ENCODE measurements at places on chromosomes 1 and 21.

- DNase-seq = no peak
Observed at GRCh38 chr1:67126974-67127373, 7.8 kb downstream of the C1orf141 start.

- DNase-seq = no peak
Observed at GRCh38 chr1:85582687-85583591, 2.4 kb downstream of the CCN1 start.

GRCh38 chr1:82625537-82625936, 824.8 kb downstream of the ADGRL2 start:
- no peak for DNase-seq

- no peak for DNase-seq
Observed at GRCh38 chr21:32360401-32360975, 32.3 kb downstream of the URB1 start.

- DNase-seq = no peak
Observed at GRCh38 chr1:200240656-200241055, 169.2 kb downstream of the ZNF281 start.

GRCh38 chr1:235831148-235831547, 35.6 kb downstream of the LYST start:
- no peak for DNase-seq

DNA sequence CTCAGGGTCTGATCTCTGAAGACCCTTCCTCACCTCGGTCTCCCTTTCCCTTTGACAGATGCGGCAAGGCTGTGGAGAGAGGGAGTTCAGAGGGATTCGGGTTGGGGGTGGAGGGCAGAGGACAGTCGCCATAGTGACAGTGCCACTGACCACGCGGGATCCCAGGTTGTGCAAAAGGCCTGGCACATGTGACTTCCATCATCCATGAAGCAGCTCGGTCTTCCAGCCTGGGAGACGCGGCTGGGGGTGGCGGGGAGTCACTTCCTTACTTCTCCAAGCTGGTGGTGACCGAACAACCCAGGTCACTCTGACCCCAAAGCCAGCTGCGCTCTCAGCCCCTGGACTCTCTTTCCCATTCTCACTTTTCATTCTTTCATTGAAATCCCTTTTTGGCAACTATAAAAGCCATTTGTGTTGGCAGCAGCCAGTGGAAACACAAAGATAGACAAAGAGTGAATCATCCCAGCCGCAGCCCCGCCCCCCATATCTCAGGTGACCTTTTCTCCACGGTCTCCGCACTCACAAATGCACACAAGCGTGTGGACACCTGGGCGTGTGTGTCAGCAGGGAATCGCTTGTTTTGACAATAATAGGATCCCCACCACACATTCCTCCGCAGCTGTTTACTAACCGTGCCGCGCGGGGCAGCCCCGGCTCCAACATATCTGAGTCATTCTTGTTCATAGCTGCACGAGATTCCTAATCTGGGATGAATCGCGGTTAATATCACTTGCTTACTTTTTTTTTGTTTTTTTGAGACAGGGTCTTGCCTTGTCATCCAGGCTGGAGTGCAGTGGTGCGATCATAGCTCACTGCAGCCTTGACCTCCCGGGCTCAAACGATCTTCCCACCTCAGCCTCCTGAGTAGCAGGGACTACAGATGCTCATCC, 68.3 kb downstream of the DHRS3 start:
- DNase-seq = peak; percentile 43

DNA sequence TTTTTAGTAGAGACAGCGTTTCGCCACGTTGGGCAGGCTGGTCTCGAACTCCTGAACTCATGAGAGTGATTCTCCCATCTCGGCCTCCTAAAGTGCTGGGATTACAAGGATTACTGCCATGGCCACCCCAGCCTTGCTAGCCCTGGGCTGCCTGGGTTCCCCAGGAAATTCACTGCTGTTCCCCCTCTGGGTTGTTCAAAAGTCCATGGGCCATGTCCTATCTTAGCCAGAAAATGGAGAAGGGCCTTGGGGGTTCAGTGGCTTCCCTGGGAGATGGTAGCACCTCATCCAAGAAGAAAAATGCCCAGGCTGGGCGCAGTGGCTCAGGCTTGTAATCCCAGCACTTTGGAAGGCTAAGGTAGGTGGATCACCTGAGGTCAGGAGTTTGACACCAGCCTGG, 20.9 kb downstream of the SLC26A9 start:
- no peak for DNase-seq

- no peak for DNase-seq
Observed at GRCh38 chr1:240122639-240123613, 31.2 kb downstream of the FMN2 start.

DNA sequence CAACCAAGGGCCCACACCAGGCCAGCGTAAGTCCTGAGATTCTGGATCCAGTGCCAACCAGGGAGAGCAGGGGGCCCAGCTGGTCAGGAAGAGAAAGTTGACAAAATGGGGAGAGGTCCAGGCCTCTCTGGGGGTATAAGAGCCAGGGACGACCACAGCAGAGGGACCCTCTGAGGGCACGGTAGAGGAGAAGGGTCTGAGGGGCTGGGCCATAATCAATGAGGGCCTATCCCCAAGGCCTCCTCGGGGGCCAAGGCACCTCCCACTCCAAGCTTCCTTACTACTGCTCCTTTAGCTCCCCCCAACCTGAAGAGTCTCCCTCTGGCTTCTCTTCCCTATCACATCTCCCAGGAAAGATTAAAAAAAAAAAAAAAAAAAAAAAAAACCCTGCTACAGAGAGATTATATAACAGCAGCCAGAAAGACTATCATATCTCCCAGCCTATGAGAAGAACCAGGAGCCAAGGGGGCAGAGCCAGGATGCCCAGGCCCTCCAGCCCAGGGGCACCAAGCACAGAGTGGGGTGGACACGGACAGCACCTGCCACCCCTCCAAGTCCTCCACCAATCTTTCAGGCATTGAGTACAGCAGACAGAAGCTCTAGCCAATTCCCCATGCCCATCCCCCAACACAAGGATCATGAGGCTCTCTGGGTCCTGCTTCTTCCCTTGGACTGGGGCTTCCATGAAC, 2.7 kb downstream of the MEF2D start:
- DNase-seq = no peak

DNA sequence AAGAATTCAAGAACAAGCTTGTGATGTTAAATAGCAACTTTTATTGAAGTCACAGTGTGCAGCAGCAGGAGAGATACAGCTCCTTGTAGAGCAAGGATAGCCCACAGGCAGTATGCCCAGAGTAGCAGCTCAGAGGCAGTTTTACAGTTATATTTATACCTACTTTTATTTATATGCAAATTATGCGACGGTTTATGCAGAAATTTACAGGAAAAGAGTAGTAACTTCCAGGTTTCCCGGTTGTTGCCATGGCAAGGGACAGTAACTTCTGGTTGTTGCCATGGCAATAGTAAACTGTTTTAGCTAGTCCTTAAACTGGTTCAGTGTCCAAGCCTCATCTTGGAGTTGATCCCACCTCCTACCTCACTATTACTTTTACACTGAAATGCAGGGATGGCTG, 344.6 kb upstream of the LYPLAL1 start:
- no peak for DNase-seq

GRCh38 chr1:154777154-154777553, 92.9 kb downstream of the KCNN3 start:
- no peak for DNase-seq

- no peak for DNase-seq
Observed at GRCh38 chr1:94284476-94284875, 47.1 kb upstream of the ARHGAP29 start.

- DNase-seq = no peak
Observed at GRCh38 chr21:35281956-35282355, 232.9 kb upstream of the RUNX1 start.

- DNase-seq = no peak
Observed at GRCh38 chr1:6357243-6357936, 36.2 kb downstream of the ACOT7 start.

DNA sequence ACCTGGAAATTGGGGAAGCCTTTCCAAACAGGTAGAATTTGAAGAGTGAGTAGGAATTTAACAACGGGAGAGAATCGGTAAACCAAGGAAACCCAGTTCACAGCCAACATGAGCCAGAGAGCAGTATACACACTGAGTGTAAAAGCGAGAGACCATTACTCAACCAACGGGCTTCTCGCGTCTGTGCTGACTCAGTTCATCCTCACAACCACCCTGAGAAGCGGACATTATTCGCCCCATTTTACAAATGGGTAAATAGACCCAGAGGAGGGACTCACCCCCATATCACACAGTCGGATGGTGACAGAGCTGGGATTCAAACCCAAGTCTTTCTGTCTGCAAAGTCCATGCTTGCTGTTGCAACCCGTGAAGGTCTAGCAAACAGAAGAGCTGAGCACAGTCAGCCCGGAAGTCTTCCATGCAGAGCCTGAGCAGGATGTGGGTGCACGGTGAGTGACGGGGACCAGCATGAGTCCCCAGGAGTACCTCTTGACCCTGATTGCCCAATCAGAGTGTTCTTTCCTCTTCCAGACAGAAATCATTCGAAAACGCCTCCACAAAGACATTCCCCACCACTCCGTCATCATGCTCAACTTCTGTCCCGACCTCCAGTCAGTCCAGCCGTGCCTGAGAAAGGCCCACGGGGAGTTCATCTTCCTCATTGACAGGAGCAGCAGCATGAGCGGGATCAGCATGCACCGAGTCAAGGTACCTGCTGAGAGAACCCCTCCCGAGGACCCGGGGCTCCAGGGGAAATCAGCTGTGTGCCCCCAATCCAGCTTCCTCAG, 32.3 kb downstream of the VWA5B1 start:
- no peak for DNase-seq

DNA sequence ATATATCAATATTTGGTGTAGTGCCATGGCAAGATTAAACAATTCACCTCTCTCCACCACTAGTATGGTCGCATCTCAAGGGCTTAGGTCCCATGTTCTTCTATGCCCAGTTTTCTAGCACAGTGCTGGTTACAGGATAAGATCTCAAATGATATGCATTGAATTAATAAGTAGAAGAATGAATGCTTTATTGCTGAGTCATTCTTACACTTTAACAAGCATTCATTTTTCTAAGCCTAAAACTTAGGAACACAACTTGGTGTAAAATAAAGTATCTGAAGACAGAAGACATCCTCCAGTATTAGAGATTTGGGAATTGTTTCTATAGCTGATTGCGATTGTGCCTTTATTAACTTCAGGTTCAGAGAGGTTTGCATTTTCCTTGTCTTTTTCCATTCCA, 85.8 kb downstream of the TBX15 start:
- DNase-seq = no peak

- DNase-seq = no peak
Observed at GRCh38 chr1:23492132-23492720, 8.2 kb upstream of the ASAP3 start.

DNA sequence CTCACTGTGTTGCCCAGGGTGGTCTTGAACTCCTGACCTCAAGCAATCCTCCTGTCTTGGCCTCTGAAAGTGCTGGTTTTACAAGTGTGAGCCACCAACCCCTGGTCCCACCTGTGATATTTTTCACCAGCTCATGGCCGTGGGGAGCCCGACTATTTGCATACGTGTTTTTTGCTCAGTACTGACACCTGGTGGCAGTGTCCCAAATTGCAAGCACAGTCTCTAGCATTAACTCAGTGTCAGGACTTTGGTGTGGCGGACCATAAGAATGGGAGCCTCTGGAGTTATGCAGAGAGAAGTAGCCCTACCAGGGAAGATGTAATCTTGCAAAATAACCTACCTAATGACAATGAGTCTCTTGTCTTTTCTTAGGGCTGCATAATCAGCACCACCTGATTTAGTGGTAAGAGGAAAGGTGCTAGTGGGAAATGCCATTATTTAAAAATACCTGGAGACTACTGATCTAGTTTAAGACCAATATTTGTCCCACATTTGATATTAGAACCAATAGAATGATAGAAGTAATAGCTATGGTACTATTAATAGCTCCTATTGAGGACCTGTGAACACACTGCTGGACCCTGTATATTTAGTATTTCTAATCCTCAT, 305.4 kb downstream of the DISC1 start:
- DNase-seq = no peak

DNA sequence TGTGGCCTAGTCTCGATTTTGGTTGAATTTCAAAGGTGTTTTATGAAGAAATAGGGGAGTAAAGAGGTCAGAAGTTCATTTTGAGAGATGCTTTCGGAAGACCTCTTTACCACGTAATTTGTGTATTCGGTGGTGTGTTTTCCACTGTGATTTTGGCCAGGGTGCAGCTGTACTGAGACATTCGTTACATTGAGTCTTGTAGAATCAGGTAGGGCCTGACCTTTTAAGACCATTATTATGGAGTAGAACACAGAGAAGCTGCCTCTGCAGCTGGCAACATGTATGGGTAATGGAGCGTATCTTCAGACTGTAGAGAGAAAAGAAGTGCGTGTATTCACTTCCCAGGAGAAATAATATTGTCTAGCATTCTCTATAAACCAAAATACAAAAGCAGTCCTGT, 326.5 kb downstream of the PDE4B start:
- no peak for DNase-seq

GRCh38 chr21:35923971-35924370, 136.4 kb downstream of the SETD4 start:
- DNase-seq = no peak

DNA sequence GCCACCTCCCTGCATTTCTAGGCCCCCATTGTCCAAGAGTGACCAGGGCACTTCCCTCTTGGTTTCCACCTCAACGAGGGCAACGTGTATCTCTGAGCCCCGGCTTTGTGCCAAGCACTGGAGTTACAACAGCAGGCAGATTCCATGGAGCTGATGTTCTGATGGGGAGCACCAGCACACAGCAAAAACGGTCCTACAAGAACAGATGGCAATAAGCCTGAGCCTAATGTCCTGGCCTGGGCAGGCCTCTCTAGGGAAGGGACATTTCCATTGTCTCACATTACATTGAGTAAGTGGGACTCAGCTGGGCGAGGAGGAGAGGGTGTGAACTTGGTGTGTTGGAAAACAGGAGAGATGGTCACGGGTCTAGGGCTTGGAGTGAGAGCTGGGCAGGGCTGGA, 27.2 kb upstream of the NPPB start:
- DNase-seq = no peak

DNA sequence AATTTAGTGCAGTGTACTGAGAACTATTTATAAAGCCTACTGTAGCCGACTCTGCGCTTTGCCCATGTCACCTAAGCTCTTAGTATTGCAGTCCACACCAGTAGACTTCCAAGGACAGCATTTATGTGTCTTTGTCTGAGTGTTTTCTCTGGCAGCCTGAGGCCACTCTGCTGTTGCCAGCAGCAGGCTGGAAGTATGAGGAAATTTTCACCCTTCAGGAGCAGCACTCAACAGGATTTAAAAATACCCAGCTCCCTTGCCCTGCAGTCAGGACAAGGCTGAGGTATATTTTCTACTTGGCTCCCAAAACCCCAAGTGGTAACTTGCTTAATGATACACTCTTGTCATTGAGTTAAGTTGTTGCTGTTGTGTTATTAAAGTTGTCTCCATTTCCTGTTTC, 230.1 kb downstream of the SRGAP2C start:
- no peak for DNase-seq

DNA sequence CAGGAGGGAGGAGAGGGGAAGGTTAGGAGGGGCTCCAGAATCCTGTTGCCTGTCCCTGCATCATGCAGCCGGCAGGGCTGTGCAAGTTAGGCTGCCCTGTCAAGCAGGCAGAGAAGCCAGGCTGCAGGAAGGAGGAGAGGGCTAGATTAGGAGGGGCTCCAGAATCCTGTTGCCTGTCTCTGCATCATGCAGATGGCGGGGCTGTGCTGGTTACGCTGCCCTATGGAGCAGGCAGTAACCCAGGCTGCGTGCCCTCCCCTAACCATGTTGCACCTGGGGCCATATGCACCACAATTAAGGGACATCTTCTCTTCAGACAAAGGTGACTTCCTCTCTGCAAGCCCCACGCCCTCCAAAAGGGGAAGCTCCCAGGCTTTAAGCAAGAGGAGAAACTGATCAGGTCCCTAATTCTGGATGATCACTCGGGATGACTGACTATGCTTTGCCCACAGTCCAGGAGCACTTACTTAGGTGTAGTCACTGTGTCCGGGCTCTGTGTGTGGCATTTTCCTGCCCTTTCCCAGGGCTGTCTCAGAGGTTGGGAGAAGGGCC, 457.4 kb downstream of the SETD4 start:
- no peak for DNase-seq
